ENCODE measurements at places on chromosomes 7 and 10.

- no peak for DNase-seq
Measured at GRCh38 chr10:78594559-78595268, 474.1 kb upstream of the ZMIZ1 start.

DNA sequence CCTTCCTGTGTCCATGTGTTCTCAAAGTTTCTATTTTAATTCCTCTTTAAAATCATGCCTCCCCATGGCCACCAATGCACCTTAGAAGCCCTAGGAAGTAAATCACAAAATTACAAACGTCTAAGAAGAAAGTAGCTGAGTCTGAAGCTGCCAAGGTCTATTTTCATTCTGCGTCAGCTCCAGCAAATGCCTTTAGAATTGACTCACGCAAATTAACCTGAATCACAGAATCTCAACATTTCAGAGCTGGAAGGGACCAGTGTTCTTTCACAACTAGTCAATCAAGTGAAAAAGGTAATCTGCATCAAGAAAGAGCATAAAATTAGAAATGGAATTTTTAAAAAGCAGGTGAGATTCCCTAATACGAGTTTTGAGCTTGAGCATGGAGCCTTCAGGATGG lies 1017.6 kb downstream of the SORCS3 start:
- no peak for DNase-seq

DNA sequence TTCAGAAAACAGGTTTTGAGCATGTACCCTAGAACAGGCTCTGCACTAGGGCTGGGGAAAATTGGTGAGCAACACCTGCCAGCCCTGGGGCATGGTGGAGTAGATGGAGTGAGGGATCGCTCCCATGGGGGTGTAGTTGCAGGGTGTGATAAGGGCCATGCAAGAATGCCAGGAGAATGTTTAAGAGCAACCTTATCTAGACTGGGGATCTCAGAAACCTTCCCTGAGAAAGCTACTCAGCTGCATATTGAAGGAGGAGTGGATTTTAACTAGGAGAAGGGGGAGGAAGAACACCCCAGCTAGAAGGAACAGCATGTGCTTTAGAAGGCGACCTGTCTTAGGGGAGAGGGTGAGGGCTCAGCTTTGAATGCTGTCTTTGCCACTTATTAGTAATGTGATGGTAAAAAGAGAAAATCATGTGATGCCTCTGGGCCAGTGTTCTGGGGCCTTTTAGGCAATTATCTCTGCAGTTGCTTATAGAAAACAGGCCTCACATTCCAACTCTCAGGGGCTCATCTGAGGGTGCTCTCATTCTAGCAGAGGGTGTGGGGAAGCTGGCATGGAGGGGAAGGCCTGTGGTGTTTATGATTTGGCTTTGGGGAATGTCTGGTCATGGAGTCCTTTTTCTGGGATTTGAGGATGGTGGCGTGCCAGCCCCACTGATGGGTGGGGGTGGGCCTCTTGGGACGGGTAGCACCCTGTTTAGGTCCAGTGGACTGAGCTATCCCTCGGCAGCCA lies 225.4 kb downstream of the BMPER start:
- no peak for DNase-seq

DNA sequence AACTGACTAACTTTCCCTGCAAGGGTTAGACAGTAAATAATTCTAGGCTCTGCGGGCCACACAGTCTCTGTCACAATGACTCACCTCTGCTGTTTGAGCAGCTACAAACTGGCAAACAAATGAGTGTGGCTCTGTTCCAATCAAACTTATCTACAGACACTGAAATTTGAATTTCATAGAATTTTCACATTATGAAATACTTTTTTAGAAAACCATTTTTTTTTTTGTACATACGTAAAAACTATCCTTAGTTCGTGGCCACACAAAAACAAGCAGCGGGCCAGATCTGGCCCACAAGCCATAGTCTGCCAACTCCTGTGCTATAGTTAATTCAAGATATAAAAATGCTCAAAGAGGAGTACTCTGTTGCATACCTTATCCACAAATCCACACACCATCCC lies 32.6 kb downstream of the PIP4K2A start:
- no peak for DNase-seq

GRCh38 chr10:98878921-98879320 lies 356.7 kb downstream of the HPSE2 start:
- no peak for DNase-seq

- no peak for DNase-seq
Measured at GRCh38 chr7:87032604-87033339, 26.7 kb downstream of the ELAPOR2 start.

GRCh38 chr7:112293416-112293815 lies 86.9 kb downstream of the ZNF277 start:
- DNase-seq, result no peak

- DNase-seq, result no peak
Measured at GRCh38 chr10:78063236-78063635, 29.6 kb downstream of the RPS24 start.

Measured in stimulated activated CD8-positive, alpha-beta memory T cell treated with anti-CD3 and anti-CD28 coated beads, Interleukin-15, amount 100 ng/mL, for 24 hours (primary cell).